T-helper 9 cell (primary cell): ENCODE measurements at places on chromosomes 7 and 10.

- no peak for DNase-seq
Measured at GRCh38 chr7:95304990-95305389, 19.3 kb downstream of the PON1 start.

DNA sequence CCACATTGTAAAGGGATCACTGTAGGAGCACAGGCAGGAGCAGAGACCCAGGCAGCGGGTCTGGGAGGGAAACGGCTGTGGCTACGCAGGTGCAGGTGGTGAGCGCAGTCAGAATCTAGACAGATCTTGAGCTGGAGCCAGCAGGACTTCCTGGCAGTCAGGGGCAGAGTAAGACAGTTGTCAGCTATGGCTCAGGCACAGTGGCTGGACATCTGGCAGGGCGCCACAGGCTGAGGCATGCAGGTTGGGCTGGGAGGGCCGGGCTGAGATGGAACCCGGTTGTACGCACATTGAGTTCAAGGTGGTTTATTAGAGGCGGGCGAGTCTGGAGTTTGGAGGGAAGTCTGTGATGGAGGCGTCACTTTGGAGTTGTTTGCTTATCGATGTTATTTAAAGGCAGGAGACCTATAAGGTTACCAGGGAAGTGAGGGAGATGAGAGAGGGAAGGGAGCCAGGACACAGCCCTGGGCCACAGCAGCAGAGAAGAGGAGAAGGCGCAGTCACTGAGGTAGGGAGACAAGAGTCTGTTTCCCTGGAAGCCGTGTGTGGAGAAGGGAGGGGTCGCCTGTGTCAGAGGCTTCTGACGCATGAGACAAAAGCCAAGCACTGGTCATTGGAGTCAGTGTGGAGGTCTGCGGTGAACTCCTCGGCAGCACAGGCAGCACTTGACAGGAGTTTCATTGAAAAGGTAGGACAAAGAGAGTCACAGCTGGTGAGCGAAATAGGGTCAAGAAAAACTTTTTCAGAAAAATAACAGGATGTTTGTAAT lies 73.8 kb downstream of the LANCL2 start:
- DNase-seq: no peak

DNA sequence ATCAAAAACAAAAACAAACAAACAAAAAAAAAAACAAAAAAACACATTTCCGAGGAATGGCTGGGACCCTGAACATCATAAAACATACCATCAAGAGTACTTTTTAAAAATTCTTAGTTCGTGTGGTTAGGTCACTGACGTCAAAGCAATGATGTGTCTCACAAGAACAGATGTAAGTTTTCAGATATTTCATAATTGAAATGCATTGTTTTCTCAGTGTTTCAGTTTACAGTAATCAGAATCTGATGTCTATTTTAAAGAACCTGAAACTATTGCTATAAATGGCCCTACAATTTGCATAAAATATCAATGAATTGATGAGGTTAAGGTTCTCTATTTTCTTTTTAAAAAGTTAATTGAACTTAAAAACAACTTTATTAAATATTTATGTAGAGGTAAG lies 103.7 kb upstream of the HGF start:
- DNase-seq: no peak

- no peak for DNase-seq
Measured at GRCh38 chr7:79653136-79653631, 199.7 kb upstream of the MAGI2 start.

DNA sequence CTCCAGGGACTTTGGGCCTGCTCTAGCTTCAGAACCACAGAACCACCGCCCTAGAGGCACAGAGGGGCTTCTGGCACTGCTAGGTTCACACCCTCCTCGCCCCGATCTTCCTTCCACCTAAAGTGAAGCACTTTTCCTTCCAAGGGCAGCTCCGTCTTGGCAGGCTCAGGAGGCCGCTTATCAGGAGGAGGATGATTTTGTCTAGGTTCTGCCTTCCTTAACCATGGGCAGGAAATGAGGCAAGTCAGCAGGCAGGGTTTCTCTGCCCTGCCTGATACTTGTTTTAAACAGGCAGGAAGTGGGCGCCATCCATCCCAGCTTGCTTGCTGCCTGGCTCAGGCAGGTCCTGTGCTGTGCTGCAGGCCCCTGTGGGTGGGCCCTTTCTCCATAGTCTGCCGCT lies 8.3 kb upstream of the ATP6V0E2 start:
- peak; percentile 47 for DNase-seq
